ENCODE measurements at places on chromosomes 12 and 14.

DNA sequence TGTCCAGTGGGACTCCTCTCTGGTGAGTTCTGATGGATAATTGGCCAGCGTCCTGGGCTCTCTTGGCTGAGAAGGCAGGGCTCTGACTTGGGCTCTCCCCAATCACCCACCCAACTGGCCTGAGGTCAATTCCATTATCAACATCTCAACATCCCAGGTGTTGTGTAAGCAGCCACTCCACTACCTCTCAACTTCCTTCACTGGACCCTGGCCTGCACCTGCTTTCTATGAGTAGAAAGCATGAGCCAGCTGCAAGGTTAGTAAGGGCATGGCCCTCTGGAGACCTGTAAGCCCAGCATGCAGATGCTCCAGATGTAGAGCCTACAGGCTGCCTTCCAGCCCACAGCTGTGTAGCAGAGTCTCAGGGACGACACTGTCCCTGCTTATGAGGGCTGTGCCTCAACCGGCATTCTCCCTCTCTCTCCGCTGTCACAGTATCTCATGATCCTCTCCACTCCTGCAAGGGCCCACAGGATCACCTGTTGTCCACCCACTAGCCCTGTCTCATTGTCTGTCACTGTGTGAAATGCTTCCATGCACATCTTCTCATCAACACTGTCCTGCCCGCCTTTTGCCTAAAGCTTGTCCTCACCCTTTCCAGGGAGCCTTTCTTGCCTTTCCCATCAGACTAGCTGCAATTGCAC, 5.4 kb upstream of the KRT81 start:
- DNase-seq, result no peak

GRCh38 chr12:130706311-130706710, 9.8 kb downstream of the RIMBP2 start:
- DNase-seq, result no peak

DNA sequence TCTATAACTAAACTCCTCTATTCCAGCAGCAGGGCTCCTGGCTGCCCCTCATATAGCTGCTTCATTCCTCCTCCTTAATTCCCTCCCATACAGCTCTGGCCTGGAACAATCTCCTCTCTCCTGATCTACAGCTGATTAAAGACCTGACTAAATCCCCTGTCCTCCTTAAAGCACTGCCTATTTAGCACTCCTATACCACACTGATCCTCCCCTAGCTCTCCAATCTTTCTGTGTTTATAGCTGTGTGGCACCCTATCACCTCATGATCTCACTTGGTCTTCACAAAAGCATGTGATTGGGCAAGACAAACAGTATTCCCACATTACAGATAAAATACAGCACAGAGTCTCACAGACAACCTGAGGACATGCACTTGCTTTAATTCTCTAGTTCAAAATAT, 17.4 kb downstream of the FMNL3 start:
- DNase-seq, result no peak

GRCh38 chr12:52233462-52234207, 592 bp downstream of the KRT7 start:
- no peak for DNase-seq

DNA sequence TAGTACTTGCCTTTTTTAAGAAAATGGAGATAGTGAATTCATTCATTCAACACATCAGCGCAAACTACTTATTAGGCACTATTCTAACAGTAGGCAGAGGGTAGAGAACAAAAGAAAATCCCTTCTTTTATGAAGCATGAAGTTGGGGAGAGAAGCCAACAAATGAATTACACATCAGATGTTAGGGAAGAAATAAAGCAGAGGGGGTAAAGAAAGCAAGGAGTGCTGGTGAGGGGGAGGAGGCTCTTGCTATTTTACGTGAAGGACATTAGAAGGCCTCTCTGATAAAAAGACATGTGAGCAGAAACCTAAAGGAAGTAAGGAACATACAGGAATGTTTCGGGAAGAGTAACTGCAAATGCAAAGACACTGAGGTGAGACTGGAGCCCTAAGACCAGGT, 22.2 kb downstream of the TFCP2 start:
- DNase-seq, result no peak
